ENCODE measurements at places on chromosomes 11 and 22.

- no peak for DNase-seq
Observed at GRCh38 chr11:126154691-126155090, 56.8 kb downstream of the RPUSD4 start.

DNA sequence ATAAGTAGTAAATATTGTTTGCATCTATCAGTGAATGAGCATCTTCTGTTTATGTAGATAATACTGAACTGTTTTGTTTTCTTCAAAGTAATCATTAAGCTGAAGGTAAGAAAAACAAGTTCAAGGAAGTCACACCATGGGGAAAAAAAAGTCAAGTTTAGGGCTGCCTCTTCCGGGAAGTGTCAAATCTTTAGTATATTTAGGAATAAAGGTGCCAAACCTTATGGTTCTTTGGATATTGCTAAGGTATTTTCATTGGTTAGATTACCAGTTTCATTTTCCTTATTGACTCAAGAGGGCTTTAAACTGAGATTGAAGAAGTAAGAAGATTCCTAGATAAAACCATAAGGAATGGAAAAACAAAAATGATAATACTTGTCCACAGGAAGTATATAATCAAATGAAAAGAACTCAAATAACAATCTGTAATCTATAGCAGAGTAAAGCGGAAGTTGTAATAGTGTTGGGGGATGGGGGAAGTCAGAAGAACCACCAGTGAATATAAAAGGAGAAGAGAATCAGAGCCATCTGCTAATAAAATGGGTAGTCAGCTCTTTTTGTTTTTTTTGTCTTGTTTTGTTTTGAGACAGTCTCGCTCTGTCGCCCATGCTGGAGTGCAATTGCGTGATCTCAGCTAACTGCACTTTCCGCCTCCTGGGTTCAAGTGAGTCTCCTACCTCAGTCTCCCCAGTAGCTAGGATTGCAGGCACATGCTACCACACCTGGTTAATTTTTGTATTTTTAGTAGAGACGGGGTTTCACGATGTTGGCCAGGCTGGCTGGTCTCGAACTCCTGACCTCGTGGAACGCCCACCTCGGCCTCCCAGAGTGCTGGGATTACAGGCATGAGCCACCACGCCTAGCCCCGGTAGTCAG is 2.3 kb downstream of the ATM start:
- DNase-seq = peak; percentile 11

DNA sequence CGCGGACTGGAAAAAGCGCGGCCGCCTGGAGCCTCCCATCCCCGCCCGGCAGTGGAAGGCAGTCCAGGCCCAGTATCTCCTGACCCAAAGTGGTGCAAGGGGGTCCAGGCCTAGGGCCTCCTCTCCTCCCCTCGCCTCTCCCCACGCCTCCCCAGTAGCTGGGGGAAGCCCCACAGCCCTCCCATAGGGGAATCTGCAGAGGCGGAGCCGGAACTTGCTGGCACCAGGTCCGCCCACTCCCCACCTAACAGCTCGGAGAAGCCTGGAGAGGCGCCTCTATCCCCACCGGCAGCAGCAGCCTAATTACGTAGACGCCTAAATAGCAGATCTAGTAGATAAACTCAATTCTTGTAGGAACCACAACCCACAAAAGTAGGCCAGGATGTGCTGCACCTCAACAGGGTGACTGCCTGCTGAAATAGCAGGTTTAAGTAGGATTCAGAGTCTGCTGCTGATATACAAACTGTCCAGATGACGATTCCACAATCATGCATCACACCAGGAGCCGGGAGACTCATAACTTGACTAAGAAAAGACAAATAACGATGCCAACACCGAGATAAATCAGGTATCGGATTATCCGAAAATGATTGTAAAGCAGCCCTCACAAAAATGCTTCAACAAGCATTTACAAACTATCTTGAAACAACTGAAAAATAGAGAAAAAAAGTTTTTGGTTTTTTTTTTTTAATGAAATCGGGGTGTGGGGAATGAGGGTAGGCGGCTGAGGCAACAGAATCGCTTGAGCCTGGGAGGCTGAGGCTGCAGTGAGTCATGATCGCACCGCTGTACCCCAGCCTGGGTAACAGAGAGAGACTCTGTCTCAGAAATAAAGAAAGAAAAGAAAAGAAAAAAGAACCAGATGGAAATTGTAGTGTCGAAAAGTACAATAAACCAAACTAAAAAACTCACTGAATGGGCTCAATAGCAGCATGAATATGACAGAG is 11.4 kb upstream of the BRD1 start:
- DNase-seq = no peak

DNA sequence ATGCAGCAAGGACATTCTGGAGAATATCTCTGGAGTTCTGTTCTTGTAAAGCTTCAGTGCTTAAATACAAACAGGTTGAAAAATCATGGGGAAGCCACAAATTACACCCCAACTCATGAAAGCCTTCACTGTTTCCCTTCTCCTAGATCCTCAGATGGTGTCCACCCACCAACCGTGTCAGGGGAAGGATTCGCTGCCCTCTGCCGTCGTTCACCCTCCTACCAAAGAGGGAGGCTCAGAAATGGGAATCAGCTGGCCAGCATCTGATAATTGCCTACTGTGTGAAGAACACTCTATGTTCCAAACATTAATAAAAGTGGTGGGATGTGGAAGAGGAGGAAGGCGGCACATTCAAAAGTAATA is 7.4 kb upstream of the HEPACAM start:
- peak; percentile 11 for DNase-seq

DNA sequence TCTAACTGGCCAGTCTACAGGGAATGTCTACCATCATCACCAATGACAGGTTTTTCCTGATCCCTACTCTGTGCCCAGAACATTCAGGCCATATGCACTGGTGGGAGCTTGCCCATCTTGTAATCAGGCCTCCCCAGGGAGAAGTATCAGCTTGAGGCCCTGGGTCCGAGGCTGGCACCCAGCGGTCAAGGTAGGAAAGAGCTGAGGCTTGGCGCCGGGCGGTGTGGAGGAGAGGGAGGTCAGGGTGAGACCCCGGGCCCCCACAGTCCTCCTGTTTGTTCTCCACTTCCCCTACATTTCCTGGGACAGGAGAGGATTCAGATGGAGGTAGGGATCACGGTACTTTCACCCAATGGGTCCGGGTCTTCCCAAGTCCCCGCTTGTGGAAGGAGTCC is 15.5 kb downstream of the TSKU start:
- DNase-seq = no peak
